Endothelial cell of umbilical vein (primary cell): ENCODE measurements at places on chromosomes 7 and 10.

DNA sequence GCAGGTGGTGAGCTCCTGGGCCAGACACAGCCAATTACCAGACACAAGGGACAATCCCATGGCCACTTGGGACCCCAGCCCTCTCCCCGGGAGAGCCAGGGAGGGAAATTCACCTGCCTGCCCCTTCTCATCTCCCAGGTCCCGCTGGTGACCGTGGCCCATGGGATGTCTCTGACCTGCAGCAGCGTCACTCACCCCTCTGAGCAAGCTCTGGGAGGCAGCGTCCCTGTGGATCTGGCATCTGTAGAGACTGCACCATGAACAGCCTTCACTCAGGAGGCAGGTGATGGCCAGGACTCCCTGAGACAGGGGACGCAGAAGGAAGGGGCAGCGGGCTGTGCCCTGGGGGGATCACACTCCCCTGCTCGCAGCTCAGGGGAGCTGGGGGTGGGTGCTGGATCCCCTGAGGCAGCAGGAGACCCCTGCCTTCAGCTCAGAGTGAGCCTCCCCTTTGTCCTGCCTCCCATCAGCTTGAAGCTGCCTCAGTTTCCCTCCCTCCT is 90.8 kb downstream of the FOXL3 start:
- DNase-seq = no peak

DNA sequence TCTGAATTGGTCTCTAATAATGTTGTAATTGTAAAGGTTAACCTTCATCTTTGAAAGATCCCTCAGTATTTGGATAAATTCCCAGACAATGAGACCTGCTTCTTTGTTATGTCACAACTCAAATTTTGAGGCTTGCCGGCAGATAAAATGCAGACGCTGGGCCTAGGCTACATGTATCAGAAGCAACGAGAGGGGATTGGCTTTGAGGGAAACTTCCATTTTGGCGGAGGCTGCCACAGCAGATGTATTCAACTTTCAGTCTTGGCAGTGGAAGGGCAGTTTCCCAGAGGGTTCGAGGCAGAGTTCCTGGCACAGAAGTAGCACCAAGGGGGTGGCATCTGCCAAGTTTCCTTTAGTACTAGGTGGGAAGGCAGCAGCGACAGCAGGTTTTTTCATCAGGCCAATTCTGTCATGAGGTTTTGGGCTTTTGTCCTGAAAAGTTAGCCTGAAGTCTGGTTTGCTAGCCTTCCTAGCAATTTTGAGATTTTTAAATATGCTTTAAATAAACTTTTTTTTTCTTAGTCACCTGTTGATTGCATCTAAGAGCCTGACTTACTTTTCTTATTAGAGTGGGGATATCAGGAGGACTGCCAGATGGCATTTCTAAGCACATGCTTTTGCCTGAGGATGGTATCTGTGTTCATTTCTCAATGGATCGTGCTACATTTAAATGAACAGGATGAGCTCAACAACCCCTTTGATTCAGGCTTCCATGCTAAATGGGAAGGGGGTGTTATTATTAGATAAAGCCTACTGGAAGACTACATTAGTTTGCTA is 89.5 kb upstream of the FAM3C start:
- no peak for DNase-seq

GRCh38 chr10:71368643-71369042 is 28.1 kb upstream of the CDH23 start:
- DNase-seq = no peak

- DNase-seq = no peak
These were observed 68.4 kb downstream of the CACNA2D1 start for GRCh38 chr7:82375129-82375528.

DNA sequence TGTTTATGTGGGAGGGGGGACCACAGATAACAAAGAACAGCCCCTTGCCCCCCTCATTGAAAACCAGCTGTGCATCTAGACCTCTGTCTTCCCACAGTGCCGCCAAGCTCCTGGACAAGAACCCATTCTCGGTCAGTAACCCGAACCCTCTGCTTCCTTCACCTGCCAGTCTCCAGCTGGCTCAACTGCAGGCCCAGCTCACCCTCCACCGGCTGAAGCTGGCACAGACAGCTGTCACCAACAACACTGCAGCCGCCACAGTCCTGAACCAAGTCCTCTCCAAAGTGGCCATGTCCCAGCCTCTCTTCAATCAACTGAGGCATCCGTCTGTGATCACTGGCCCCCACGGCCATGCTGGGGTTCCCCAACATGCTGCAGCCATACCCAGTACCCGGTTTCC is 91.0 kb upstream of the PDCD4 start:
- no peak for DNase-seq

DNA sequence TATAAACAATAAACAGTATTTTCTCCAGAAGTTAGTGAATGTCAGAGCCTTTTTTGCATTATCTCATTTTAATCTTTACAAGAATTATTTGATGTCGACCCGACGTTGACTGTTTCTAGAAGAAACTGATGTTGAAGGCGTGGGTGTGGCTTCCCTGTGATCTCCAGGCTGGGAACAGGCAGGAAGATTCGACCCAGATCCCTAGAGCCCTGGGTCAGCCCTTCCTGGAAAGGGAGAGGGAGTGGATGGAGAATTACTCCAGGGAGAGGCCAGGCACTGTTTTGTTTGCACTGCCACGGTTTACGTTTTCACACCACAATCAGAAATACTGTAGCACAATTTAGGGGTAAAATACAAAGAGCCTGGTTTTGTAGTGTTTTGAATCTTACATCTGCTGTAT is 133.1 kb downstream of the ADARB2 start:
- DNase-seq = no peak

- DNase-seq = no peak
These were observed 30.3 kb downstream of the CHAT start for GRCh38 chr10:49644035-49644646.

DNA sequence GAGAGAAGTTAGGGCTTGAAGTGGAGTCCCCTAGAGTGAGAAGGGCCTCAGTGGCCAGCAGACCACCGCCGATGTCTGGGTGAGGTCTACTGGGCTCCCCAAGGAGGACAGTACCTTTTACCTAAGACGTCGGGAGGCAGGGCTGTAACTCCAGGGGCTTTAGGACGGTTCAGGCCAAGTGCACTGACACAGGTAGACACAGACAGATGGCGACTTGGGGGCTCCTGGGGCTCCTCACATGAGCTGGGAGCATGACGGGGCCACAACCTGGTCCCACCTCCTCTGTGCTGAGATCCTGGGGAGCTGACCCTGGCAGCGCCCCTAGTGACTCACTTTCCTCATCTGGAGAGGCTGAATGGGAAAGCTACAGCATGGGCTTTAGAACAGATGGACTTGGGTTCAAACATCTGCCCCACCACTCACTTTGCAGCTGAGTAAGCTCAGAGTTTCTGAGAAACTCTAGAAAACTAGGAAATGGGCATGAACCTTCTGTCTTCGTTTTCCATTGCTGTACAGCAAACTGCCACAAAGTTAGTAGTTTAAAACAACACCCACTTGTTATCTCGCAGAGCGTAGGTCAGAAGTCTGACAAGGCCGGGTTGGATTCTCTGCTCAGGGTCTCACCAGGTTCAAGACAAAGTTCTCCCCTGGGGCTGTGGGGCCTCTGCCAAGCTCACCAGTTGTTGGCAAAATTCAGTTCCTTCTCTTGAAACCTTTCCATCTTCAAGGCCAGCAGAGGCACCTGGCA is 4.7 kb upstream of the COMTD1 start:
- no peak for DNase-seq

GRCh38 chr7:46583656-46584055 is 662.6 kb upstream of the IGFBP3 start:
- no peak for DNase-seq

GRCh38 chr10:93656155-93656554 is 43.8 kb downstream of the PDE6C start:
- no peak for DNase-seq

- DNase-seq = no peak
These were observed 9.4 kb upstream of the HILPDA start for GRCh38 chr7:128446306-128446705.

DNA sequence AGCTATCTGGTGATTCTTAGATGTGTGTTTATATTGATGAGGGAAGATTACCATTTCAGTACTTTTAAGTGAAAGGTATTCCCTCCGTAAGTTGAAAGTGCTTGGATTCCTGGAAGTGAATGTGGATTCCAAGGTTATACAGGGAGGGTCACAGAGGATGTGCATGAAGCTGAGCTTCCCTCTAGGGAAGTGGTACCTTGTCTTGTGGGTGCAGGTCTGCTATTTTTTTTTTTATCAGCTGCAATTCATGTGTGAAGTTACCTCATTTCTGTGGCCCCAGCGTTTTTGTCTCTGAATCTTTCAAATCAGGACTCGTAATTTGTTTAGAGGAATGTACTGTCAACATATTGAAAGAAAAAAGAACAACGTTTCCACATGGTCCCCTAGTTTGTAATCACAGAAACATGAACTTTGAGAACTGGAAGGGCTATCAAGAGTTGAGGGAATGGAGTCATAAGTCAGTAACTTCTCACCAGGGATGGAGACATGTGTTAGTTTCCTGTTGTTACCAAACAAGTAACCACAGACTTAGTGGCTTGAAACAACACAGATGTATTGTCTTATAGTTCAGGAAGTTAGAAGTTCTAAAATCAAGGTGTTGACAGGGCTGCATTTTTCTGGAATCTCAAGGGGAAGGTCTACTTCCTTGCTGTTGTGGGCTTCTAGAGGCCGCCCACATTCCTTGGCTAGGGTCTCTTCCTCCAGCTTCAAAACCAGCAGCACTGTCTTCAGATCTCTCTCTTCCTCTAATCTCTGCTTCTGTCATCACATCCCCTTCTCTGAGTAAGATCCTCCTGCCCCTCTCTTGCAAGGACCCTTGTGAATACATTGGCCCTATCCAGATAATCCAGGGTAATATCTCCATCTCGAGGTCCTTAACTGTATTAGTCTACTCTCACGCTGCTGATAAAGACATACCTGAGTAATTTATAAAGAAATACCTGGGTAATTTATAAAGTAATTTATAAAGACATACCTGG is 64.4 kb downstream of the RAB18 start:
- no peak for DNase-seq

DNA sequence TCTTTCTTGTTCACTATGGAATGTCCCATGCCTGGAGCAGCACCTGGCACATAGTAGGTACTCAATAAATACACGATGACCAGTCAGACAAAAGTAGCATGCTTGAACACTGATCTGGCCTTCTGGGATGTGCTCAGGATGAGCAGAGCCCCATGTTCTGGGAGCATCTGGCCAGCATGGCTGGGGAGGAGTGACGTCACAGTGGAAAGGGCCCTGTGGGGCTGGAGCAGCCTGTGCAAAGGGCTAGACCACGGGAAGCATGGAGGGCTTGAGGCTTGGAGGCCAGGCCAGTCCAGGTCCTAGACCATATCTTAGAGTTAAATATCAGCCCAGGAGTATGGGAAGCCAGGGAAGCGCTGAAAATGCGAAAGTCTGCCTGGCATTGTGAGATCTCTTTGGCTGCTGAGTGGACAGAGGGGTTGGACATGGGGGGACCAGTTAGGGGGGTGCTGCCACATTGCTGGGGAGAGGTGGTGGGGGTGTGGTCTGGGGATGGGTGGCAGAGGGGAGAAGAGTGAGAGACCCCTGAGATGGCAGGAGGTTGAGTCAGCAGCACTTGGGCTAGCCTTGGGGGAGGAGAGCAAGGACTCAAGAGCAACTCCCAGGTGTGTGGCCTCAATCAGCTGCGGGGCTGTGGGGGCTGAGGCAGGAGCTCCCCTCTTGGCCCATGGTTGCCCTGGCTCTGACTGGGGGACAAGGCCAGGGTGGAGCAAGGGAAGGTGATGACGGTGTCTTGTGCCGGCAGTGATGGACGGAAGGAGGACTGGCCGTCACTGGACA is 34.9 kb downstream of the ZCCHC24 start:
- DNase-seq = no peak

DNA sequence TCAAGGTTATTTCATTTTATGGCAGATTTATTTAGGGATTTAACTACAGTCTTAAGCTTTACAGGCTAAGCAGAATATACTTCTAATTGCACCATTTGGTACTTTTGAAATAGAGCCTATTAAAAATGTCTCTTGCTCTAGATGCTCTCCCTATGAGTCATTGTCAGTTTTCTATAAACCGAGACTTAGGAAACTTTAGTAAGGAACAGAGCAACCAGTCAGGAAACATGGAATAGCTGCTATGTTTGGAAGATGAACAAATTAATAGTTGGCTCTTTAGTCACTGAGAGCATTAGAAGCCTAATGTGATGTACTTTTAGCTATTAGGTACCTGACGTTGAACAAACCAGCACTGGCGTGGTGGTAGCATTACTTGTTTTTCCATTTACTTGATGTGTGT is 35.3 kb downstream of the INPP5F start:
- DNase-seq = peak; percentile 64

DNA sequence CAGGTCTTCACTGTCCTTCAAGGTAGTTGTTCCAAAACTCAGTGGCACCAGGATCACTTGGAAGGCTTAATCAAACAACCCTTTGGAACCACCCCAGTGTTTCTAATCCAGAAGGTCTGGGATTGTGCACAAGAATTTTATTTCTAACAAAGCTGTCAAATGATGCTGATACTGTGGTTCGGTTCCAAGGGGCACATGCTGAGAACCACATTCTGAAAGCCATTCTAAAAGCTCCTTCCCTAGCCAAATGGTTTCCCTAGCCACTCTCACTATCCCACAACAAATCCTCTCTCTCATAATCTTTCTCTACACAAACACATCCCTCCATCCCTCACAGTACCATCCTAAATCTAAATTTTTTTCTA is 52.1 kb downstream of the MACC1 start:
- DNase-seq = no peak

GRCh38 chr7:102255501-102255900 is 31.2 kb upstream of the SH2B2 start:
- no peak for DNase-seq

GRCh38 chr7:96775046-96775445 is 65.4 kb upstream of the SEM1 start:
- DNase-seq = no peak

GRCh38 chr10:58963101-58963534 is 213.3 kb upstream of the PHYHIPL start:
- no peak for DNase-seq

- DNase-seq = no peak
These were observed 7.2 kb downstream of the ZKSCAN1 start for GRCh38 chr7:100022621-100023020.

DNA sequence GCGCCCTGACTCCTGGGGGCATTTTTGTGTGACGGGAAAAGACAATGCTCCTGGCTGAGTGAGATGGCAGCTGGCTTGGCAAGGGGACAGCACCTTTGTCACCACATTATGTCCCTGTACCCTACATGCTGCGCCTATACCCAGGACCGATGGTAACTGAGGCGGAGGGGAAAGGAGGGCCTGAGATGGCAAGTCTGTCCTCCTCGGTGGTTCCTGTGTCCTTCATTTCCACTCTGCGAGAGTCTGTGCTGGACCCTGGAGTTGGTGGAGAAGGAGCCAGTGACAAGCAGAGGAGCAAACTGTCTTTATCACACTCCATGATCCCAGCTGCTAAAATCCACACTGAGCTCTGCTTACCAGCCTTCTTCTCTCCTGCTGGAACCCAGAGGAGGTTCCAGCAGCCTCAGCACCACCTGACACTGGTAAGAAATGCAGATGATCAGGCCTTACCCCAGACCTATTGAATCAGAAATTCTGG is at the start of gene ARMS2:
TSS of gene ARMS2 (plus strand) at position 51 of the 478 bp plus-strand sequence. CDS start at position 126, 75 bp downstream.
- DNase-seq = no peak

- no peak for DNase-seq
These were observed 114.3 kb downstream of the ARHGAP22 start for GRCh38 chr10:48490571-48490940.

- no peak for DNase-seq
These were observed 218.6 kb upstream of the TAC1 start for GRCh38 chr7:97513326-97513725.

- DNase-seq = no peak
These were observed 18.7 kb downstream of the C10orf105 start for GRCh38 chr10:71700731-71701368.
